ENCODE measurements at places on chromosomes 5 and 9.

GRCh38 chr5:91955610-91956009 is 572.5 kb upstream of the ARRDC3 start:
- DNase-seq: no peak

- DNase-seq: peak; percentile 81
Measured at GRCh38 chr9:14251154-14252071, 62.5 kb downstream of the NFIB start.

GRCh38 chr9:36140086-36141084 is 3.9 kb downstream of the GLIPR2 start:
- no peak for DNase-seq

- peak; percentile 62 for DNase-seq
Measured at GRCh38 chr9:21317956-21318923, 13.1 kb upstream of the IFNA5 start.

- DNase-seq: no peak
Measured at GRCh38 chr9:122071715-122072114, 21.4 kb downstream of the TTLL11 start.

DNA sequence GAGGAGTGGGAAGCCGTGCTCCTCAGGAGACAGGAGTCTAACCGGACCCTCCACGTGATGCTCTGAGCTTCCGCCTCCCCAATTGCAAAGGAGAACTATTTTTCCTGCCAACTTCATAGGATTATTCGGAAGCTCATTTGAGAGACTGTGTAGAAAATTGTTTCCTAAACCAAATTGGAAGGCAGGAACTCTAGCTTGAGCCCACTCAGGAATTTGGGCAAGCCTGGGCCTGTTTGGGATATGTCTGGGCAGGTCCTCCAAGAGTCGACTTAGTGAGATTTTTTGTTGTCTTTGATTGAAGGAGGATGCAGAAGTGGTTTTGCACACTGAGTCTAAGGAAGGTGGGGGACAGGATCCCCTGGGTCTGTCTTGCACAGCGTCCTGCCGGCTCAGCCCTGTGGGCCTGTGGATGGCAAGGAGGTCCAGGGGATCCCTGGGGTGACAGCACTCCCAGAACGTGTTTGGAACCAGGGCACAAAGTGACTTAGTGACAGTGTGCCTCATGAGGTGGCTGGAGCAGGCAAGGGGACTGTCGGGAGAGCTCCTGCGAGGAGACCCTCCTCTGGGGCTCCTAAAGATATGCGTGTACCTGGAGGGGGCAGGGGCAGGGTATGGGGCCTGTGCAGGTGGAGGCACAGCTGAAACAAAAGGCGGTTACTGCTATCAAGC is 283.3 kb downstream of the NSG2 start:
- no peak for DNase-seq
